Effector CD4-positive, alpha-beta T cell (primary cell): ENCODE measurements at places on chromosomes 5 and 9.

DNA sequence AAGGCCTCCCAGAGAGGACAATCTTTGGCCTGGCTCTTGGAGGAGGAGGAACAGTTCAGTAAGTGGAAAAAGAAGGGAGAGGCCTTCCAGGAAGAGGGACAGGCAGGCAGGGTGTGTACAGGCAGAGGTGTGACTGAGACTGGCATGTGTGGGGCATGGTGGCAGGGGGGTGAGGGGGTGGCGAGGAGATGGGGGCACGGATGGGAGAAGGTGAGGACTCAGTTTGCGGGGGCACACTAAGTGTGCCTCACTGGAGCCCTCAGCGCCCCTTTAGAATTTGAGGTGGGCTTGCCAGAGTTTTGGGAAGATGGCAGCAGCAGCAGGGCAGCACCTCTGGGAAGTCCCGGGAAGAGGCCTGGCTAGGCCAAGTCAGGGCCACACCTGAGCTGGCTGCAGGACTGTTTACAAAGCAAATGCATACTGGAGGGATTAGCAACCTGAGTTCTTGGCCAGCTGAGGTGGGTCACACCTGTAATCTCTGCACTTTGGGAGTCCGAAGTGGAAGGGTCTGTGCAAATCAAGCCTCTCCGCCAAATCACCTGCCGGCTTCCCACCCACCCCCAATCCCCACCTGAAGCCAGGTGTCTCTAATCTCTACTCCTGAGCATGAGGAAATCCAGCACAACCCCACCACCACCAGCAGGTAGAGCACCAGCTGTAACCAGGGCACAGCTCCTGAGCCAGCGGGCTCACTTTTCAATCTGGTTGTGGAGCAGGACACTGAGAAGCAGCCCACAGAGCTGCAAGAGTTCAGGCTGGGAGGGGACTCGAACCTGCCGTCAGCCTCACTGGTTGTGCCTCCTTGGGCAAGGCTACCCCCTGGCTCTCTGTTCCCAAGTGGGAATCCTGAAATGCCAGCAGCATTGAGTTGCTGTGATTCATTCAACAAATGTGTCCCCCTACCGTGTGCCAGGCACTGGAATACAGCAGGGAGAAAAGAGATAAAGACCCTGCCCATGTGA, 10.2 kb upstream of the GABRP start:
- DNase-seq, result no peak

- DNase-seq, result no peak
Measured at GRCh38 chr9:133609311-133610098, at the start of gene FAM163B. TSS of gene FAM163B (minus strand) at chr9:133609389. CDS start at chr9:133580223, 29,166 bp downstream.

- no peak for DNase-seq
Measured at GRCh38 chr5:180900178-180900577, 1.2 kb downstream of the BTNL8 start.

- DNase-seq, result no peak
Measured at GRCh38 chr5:170006021-170006420, 25.7 kb upstream of the INSYN2B start.

GRCh38 chr5:147504535-147504934, 5.3 kb downstream of the DPYSL3 start:
- no peak for DNase-seq

DNA sequence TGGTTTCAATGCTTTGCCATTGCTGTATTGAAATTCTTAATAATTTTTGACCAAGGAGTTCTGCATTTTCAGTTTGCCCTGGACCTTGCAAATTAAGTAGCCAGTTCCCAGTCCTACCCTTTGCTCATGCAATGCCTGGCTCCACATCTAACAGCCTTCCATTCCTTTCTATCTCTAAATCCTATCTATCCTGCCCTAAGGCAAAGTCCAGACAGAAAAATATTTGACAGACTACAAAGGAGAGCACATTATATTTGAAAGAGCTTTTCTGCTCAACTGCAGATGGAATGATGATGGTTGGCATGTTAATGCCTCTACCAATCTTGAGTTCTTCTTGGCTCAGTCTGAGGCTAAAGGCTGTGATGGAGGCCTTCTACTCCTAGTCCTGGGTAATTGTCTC, 15.5 kb downstream of the SLC22A4 start:
- no peak for DNase-seq

DNA sequence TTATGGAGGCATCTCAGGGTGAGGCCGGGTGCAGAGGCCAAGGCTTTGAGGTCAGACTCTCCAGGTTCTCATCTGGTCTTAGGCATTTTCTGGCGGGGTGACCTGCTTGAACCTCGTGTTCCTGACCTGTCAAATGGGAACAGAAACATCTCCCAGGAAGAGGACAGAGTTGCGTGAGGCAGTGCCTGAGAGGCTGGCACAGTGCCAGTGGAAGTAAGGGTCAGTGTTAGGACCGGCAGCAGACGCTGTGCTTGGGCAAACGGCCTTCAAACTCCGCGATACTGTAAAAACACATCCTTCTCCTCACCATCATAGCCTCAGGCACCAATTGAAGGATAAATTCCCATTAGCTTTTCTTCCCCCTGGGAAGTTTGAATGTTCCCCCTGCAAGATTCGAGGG, 55.6 kb upstream of the FCN2 start:
- DNase-seq, result no peak

DNA sequence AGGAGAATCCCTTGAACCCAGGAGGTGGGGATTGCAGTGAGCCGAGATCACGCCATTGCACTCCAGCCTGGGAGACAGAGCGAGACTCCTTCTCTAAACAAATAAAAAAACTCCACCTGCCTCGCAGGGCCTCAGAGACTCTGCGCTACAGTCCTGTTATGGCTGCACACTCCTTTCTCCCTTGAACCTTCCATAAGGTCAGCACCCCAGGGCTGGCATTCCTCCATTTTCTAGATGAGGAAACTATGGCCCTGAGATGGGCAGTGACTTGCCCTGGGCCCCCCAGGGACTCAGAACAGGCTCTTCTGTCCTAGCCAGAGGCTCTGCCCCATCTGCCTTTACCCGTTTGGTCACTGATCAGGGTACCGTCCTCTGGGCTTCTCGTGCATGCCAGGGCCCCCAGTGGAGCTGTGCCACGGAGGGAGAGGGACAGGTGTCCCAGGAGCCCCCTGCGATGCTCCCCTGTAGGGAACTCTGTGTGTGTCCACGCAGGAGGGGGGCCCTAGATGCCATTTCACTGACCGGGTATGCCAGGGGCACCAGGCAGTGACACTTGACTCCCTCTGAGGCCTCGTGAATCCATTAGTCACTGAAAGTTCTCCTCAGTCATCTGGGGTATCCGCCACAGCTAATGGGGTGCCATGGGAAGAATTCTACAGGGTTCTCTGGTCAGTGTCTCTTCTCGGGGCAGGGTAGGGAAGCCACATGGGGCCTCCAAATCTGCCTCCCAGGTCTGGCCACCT, 16.2 kb downstream of the RALGDS start:
- DNase-seq, result no peak

- DNase-seq, result no peak
Measured at GRCh38 chr5:135718151-135718550, 116.3 kb upstream of the SLC25A48 start.

- DNase-seq, result no peak
Measured at GRCh38 chr5:62577488-62577887, 1.1 kb upstream of the LRRC70 start.

GRCh38 chr9:130870491-130871381, 25.9 kb downstream of the QRFP start:
- no peak for DNase-seq

DNA sequence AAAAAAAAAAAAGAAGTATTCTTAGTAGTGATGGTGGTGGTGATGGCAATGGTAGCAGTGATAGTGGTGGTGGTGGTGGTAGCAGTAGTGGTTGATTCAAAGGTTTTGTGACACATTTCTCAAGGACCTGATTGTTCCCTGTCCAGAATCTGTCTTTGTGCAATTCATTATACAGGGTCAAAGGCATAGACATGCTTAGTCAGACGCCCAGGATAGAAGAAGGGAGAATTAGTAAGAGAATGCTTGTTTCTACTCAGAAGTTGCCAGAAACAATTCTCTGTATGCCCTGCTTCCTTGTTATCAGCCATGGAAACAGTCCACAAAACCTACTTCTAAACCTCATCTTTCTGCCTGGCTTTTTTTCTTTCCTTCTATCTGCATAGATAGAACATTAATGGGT, 89.4 kb downstream of the SLC44A1 start:
- DNase-seq, result no peak

DNA sequence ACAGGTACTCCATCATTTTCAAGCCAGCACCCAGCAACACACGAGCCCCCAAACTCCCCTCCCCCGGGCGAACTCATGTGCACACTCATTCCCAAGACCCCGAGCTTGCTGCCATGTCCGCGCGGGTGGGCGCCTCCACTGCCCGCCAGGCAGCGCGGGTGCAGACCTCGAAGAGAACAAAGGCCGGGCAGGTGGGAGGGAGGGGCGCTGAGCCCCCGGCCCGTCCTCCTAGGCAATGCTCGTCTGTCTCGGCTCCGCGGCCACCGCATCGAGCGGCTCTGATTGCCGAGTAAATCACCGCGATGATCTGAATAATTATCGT, 47.1 kb upstream of the PSD2 start:
- no peak for DNase-seq

GRCh38 chr5:14168144-14168792, 25.1 kb downstream of the TRIO start:
- DNase-seq, result no peak

DNA sequence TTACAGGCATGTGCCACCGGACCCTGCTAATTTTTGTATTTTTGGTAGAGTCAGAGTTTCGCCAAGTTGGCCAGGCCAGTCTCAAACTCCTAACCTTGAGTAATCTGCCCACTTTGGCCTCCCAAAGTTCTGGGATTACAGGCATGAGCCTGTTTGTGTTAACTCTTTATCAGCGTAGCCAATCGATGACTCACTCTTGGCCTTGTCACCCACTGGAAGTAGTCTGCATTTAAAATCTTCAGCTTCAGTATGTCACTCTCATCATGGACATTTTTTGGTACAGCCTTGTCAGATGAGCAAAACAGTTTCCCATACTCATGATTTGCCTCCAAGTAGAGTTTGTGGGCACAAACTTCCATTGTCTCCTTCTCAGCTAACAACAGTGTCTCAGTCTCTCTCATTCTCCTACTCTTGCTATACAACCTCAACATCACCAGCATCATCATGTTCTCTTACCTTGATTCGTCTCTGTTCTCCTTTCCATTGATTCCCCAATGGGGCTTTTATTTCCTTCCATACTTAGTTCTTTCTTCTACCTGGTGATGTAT, 22.5 kb downstream of the MUSK start:
- no peak for DNase-seq

GRCh38 chr9:127219520-127219919, 45.1 kb upstream of the GARNL3 start:
- no peak for DNase-seq

DNA sequence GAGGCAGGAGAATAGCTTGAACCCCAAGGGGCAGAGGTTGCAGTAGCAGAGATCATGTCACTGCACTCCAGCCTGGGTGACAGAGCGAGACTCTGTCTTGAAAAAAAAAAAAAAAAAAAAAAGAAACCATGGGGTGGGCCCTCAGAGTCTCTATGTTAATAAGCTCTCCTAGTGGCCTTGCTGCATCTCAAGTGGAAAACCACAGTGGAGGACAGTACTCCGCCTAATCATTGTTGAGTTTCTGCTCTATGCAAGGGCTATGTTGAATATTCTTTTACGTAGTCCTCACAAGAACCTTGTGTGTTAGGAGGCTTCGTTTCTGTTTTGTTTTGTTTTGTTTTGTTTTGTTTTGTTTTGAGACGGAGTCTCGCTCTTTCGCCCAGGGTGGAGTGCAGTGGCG, 48.9 kb downstream of the TJP2 start:
- DNase-seq, result no peak

- DNase-seq, result no peak
Measured at GRCh38 chr5:96984506-96985192, 48.8 kb downstream of the LNPEP start.

- DNase-seq, result peak; percentile 42
Measured at GRCh38 chr5:115544043-115544435, 536 bp downstream of the FEM1C start.

- no peak for DNase-seq
Measured at GRCh38 chr5:36200513-36200912, 41.2 kb downstream of the NADK2 start.

DNA sequence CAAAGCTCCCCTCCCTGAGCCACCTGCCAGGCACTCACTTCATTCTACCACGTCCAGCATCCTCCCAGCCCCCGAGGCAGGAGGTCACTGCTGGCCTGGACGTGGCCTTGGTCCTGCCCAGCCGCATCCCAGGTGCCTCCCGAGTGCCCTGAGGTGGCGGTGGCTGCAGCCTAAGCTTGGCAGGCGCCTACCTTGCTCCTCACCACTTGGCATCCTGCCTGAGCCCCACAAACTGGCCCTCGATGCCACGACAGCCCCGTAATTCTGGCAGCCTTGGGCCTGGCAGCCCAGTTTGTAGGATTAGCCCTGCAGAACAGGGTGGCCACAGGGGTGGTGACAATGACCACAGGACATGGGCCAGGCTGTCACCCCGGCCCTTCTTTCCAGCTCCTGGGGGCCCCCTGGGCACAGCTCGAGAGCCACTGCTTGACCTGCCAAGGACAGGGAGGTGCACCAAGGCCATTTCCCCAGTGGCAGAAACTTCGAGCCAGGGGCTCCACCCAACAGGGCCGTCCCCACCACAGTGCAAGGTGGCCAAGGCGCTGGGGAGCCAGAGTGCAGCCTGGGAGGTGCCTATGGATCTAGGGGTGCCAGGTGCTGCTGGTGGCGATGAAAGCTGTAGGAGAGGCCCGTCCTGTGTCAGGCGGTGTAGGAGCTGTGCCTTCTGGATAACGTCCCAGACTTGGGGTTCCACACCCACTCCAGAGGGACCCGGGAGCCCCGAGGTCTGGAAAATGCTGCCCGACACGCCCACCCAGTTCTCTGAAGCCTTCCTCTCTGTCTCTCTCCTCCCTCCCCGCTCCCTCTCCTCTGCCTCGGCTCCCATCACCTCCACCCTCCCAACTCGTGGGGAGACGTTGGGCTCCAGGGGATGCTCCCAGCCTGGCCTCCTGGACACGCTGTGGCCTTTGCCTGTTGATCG, 18.4 kb downstream of the NKD2 start:
- DNase-seq, result no peak

GRCh38 chr5:149996205-149996890, 4.1 kb downstream of the TIGD6 start:
- DNase-seq, result no peak

DNA sequence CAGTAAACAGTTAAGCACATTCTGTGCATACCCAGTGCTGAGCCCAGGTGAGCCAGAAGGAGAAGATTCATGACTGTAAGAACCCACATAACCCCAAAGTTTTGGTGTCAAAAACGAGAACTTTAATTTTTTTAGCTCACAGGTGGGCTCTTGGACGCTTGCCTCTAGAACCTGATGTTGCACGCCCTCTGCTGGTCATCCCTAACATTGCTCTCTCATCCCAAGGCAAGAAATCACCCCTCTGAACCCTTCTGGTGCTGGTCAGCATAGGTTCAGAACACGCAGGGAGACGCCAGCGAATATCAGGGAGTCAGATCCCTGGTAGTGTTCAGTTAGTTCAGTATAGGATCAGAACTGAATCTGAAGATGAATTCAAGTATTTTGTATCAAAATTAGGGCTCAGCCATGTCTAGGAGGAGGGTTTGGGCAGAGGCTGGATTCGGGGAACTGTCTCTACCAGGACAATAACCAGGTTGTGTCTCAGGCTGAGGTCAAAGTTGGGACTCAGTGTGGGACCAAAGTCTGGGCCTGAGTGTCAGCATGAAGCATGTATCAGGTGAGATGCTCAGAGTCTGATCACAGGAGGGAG, 4.1 kb upstream of the DNAJB5 start:
- DNase-seq, result peak; percentile 33
